ENCODE measurements at places on chromosomes 16 and 17. TPM values are rescaled to one million over a fixed set of nuclear protein-coding genes. Genes with fewer than 3 reads are reported as not detected.

Gene CPHXL2
- not detected for total RNA-seq

DNA sequence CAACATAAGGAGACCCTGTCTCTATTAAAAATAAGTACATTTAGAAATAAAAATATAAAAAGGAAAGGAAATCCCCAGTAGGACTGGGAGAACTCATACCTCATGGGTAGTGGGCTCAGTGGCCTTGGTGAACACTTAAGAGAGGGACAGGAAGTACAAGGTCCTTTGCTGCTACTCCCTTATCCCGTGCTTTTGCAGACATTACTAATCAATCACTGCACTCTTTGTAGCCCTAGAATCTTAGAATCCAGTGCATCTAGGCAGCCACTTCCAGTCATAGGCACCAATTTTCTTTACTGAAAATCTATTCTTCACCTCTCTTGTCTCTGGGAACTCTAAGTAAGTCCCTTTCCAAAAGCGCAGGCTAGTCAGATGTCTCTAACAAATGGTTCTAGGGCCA lies 183.1 kb downstream of the SNX29 start:
- no peak for DNase-seq

DNA sequence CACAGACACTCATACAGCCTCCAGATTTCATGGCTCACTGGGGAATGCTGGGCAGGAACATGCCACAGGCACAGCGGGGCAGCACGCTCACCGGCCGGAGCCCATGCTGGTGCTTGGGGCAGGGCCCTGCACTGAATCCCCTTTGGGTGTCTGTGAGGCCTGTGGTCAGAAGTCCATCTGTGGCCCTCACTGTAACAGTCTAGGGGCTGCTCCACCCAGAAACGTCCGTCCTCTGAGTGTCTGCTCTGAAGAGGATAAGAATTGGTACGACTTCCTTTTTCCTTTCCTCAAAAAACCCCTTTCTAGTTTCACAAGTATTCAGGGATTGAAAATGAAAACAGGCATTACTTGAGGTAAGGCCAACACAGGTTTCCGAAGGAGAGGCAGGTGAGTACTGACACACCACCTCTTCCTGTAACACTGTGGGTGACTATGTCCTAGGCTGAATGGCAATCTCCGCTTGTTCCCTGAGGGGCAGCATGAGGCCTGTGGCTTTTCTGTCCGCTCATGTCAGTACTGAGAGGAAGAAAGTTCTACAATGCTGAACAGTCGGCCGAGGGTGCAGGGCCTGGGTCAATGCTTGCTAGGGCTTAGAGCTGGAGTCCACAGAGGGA lies 42.5 kb downstream of the TMEM11 start:
- DNase-seq = no peak

GRCh38 chr16:81515721-81516120 lies 71.1 kb downstream of the CMIP start:
- DNase-seq = no peak

GRCh38 chr17:19676896-19677295 lies 28.3 kb downstream of the ALDH3A2 start:
- DNase-seq = no peak

Measured in suprapubic skin (tissue), 4 donors.